ENCODE measurements at places on chromosomes 3 and 15. TPM values are rescaled to one million over a fixed set of nuclear protein-coding genes. Genes with fewer than 3 reads are reported as not detected.

Gene EAF2
- 6.3 TPM for polyA plus RNA-seq

Gene BNC1
- polyA plus RNA-seq, result 3.7 TPM

Gene SCN5A
- polyA plus RNA-seq, result 4.8 TPM

Gene AMOTL2
- 53.1 TPM for polyA plus RNA-seq

Gene APOD
- polyA plus RNA-seq, result 35.7 TPM

Gene TMEM40
- polyA plus RNA-seq, result 24.9 TPM

Gene CCDC12
- polyA plus RNA-seq, result 33.1 TPM

Gene CFAP100
- polyA plus RNA-seq, result 0.74 TPM

Gene PLAAT1
- polyA plus RNA-seq, result 17.6 TPM

GRCh38 chr3:150411546-150411945 is 3.4 kb downstream of the TSC22D2 start:
- DNase-seq, result peak; percentile 57

- no peak for DNase-seq
Observed at GRCh38 chr3:182183716-182184430, 472.1 kb downstream of the SOX2 start.

GRCh38 chr15:25445412-25445811 is 6.6 kb upstream of the UBE3A start:
- DNase-seq, result no peak

GRCh38 chr3:66582721-66583423 is 82.0 kb upstream of the LRIG1 start:
- DNase-seq, result no peak

DNA sequence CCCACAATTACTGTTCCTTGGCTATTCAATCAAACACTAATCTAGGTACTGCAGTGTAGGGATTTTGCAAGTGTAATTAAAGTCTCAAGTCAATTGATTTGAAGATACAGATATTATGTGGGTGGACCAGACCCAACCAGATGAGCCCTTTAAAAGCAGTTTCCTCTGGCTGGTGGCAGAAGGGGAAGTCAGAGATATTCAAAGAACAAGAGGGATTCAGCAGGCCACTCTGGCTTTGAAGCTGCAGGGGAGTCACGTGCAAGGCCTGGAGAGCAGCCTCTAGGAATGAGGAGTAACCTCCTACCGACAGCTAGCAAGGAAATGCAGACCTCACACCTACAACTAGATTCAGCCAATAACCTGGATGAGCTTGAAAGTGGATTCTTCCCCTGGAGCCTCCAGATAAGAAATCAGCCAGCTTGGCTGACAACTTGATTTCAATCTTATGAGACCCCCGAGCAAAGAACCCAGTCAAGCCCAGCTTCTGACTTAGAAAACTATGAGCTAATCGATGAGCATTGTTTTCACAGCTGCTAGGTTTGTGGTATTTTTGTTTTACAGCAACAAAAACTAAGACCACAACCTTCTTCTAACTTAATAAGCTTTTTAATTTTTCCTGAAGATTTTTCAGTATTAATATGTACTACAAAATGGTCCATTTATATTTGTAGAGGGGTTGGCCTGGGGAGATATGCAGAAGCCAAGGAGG is 13.4 kb downstream of the HACD2 start:
- DNase-seq, result no peak

GRCh38 chr15:39153058-39153714 is 427.7 kb upstream of the THBS1 start:
- no peak for DNase-seq

- DNase-seq, result peak; percentile 59
Observed at GRCh38 chr3:126961191-126961790, 21.6 kb upstream of the PLXNA1 start.

DNA sequence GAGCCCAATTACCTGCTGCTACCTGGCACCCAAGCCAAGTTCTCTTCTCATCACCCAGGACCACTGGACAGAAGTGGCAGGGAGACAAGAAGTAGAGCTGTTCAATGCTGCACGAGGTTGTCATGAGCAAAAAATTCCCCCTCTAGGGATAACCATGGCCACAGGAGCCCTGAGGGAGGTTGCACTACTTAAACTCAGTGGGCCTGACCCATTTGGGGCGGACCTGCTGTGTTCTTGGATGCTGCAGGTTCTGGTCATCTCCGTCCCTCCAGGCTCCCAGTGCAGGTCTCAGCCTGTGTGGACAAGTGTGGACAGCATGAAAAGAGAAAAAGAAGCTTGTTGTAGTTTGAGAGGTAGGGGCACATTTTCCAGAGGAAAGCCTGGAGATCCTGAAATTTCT is 26.1 kb upstream of the MANF start:
- no peak for DNase-seq

GRCh38 chr3:183210862-183211341 is 42.2 kb upstream of the B3GNT5 start:
- DNase-seq, result no peak

GRCh38 chr15:41972253-41973242 is at the start of gene EHD4:
Gene EHD4, minus strand, starts transcription at chr15:41972557. Its CDS starts 63 bp downstream, at chr15:41972494.
- peak; percentile 98 for DNase-seq

GRCh38 chr3:73508330-73508954 is 116.3 kb downstream of the PDZRN3 start:
- peak; percentile 65 for DNase-seq

DNA sequence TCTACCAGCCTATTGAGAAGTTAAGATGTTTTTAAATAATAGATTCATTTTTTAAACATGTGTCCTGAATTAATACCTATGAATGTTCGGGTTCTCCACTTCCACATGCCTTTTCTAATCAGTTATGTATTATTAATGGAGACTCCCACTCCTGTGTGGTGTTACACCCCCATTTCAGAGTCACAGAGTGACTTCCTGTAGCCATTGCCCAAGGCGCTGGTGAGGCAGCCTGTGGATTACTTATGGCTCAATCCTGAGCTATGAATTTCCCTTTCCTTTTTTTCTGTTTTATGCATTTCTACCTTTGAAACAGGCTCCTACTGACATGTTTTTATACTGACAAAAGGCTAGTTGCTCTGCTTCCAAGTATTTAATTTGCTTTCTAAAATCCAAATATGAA is 162.3 kb downstream of the GABRG3 start:
- no peak for DNase-seq

DNA sequence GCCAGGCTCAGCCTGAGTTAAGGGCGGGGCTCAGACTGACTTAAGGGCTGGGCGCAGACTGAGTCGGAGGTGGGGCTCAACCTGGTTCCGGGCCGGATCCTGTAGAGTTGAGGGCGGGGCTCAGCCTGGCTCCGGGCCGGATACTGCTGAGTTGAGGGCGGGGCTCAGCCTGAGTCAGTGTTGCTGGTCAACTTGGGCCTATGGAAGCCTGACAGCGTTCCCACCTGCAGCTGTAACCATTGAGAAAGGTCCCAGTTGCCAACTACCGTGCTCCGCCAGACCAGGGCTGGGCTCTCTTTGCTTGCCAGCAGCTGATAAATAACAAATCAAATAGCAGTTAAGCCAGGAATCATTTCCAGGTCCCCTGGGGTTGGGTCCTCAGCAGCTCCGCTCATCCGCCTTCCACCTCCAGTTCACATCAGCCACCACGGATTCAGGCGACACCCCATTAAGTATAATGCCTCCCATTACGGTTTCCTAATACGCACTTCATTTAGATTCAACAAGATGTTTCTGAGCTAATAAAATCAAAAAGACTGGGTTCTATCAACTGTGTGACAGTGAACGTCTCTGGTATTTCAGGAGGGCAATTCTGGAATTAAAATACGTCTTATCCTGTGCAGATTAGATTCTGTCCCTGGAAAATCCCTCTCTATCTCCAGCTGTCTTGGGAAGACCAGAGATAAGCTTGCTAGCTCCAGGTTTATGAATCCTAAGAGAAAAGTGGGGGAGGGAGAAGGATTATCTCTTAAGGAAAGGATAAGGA is 7.3 kb downstream of the GRIP2 start:
- no peak for DNase-seq

GRCh38 chr15:39451871-39452270 is 129.0 kb upstream of the THBS1 start:
- no peak for DNase-seq

GRCh38 chr3:38978729-38979128 is 73.0 kb downstream of the SCN11A start:
- DNase-seq, result no peak

DNA sequence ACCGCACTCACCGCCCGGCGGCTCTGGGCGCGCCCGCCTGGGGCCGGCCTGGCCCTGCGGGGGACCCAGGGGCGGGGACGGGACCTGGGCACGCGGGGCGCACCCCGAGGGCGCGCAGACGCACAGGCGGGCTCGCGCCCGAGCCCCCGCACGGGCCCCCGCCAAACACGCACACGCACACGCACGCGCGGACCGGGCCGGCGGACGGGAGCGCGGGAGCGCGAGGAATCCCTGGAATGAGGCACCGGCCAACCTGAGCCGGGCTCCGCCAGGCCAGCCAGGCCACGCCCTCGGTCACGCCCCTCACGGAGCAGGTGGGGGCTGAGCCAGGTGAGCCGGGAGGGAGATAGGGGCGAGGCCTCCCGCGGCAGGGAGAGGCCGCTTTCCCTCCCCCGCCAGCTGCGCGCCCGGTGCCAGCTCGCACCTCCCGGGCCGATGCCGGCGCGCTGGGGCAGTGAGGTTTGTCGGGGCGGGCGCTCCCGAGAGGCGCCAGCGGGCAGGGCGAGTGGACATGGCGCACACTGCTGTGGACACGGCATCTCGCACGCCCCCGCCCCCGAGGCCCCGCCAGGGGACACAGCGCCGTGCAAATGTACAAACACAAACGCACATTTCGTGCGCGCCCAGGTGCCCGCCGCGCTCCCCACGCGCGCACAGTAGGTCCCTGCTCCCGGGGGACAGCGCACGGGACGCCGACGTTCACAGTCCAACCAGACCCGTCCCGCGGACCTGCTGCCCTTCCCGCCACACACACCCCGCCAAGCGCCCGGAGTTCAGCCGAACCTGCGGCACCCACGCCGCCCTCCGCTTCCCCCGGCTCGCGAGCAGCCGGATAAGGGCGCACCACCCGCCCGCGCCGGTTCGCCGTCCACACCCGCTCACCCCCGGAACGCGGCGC is 75.9 kb upstream of the VGLL4 start:
- DNase-seq, result peak; percentile 56

GRCh38 chr3:59992578-59992977 is 942.8 kb upstream of the CFAP20DC start:
- DNase-seq, result no peak

- no peak for DNase-seq
Observed at GRCh38 chr15:88624971-88625490, 3.9 kb downstream of the AEN start.

All from muscle of back (tissue), 13 donors.